ENCODE measurements at places on chromosomes 11 and 22.

- DNase-seq: no peak
These were observed 776.9 kb upstream of the CNTN5 start for GRCh38 chr11:98243897-98244296.

DNA sequence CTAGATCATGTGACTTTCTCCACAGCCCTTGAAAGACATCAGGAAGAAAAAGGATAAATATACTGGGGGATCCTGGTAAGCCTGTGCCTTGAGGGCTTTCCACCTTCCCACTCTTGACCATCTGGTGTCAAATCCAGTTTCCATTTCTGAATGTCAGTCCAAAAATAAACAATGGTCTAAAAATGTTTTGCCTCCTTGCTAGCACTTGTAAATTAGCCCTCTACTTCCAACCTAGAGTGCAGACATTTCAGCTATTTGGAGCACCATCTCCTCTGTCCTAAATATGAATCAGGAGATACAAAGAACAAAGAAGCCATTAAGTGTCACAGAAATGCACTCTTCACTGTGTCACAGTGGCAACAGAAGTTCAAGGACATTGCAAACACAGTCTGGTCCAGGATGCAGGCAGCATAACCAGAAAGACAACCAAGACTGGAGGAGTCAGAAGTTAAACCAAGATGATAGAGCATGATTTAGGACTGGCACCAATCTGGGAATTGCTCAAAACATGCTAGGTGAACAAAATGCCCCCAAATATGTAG lies 88.1 kb downstream of the CCDC34 start:
- DNase-seq: no peak

- DNase-seq: no peak
These were observed 1.1 kb upstream of the CABP4 start for GRCh38 chr11:67453816-67454732.

DNA sequence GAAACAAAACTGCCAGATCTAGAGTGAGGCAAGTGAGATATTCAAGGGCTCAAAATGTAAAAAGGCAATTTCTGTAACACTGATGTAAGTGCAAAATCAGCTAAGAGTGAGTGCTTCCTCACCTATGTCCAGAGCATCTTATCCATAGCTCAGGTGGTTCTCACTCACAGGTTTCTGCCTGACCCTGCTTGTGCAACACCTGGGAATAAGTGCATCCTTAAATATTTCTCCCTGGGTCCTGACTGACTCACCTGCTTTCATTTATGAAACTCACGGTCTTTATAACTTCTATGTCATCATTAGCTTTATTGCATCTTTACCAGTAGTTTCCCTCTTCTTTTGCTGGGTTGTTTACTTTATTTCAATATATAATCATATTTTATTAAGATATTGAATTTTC lies 260.6 kb downstream of the CNTN5 start:
- DNase-seq: no peak

- DNase-seq: no peak
These were observed 15.3 kb upstream of the CDC42BPG start for GRCh38 chr11:64859542-64860414.

DNA sequence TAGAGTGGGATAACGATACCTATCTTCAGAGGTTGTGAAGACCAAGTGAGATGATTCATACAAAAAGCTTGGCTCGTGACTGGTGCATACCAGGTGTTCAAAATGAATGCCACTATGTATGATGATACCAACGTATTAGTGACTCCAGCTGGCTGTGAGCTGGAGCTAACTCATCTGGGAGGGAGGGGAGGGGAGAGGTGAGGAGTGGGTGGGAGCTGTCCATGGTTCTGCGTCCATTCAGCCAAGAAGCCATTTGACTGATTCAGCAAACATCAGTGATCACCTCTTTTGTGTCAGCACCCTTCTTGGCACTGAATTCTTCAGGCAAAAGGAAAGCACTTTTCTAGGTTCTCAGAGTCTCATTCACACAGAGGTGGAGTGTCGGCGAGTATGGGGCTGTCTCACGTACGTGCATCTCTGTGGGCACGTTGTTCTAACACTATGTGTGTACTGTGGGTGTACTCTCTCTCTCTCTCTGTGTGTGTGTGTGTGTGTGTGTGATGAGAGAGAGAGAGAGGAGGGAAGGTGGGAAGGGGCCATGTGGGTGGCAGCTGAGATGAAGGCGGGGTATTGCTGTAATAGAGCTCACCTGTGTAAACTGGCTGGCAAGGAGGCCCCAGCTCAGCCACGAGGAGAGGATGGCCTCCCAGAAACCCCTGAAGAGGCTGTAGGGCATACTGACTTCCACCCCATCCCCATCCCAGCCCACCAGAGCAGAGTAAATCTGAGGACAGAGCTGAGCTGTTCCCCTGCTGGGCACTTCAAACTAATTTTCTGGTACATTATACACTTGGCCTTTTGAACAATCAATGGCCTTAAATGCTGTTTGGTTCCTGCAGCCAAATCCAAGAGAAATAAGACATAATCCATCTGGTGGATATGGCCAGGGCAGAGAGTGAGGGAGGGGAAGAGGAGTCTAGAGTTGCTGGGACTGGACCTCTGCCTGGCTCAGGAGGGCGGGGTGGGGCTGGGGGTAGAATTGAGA lies 96.1 kb upstream of the THY1 start:
- peak; percentile 15 for DNase-seq

- DNase-seq: no peak
These were observed 30.4 kb downstream of the OR10A6 start for GRCh38 chr11:7900686-7901085.

- DNase-seq: no peak
These were observed 30.4 kb downstream of the LDHAL6A start for GRCh38 chr11:18485913-18486528.

- DNase-seq: no peak
These were observed 62.1 kb upstream of the PHOX2A start for GRCh38 chr11:72305891-72306585.

DNA sequence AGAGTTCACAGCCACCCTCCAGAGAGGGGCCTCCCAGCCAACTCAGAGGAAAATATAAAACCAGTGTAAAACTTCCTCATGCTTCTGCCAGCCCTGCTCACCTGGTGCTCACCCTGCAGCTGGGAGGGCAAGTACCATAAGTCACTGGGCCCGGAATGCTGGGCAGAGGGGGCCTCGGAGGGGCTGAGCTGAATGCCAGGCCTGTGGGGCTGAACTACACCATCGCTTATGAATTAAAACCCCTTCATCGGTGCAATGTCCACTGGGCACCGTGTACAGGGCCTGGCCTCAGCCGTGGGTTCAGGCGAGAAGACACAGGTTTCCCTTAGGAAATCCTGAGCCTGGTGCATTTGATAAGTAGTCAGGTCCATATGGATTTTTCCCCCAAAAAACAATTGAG lies 828.6 kb downstream of the TBC1D22A start:
- no peak for DNase-seq

GRCh38 chr11:44939673-44940395 lies 10.8 kb downstream of the TP53I11 start:
- no peak for DNase-seq

GRCh38 chr11:113906516-113906915 lies 1.9 kb downstream of the HTR3B start:
- DNase-seq: no peak

DNA sequence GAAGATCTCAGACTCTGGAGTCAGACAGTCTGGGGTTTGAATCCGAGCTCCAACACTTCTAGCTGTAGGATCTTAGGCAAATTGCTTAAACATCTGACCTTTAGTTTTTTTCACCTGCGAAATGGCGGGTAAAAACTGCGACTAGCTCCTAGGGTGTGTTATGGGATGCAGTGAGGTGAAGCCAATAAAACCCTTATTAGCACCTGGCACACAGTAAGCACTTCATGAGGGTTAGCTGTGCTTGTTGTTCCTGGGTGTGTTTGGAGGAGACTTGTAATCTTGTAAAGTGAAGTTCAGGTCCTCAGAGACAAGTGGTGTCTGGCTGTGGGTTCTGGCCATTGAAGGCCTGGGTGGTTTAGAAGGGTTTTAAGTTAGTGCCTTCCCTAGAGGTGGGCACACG lies 68.9 kb downstream of the ZBTB16 start:
- DNase-seq: no peak

DNA sequence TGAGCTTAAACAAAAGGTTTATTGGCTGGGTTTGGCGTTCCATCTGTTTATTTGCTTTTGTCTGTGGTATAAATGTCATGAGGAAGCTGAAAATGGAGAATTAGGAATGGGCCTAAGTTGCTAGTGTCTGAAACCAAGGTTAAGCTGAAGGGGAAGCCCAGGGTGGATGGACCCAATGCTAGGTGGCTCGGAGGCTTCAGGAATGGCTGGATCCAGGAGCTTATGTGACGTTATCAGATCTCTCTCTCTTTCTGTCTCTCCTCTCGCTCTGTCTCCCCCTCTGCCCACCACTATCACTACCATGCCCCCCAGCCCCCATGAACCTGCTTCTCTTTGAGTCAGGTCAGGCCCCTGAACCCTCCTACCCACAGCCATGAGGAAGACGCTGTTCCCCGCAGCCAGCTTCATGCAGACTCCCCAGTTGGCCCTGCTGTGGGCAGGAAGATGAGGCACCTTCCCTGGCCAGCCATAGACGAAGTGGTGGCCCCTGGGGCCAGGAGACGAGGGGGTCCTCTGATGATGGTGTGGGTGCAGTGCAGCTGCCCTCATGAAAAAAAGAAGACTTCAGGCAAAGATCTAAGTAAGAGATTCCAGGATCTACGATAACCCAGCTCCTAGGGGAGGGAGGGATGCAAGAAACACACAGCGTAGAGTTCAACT lies 101.5 kb downstream of the BRD1 start:
- no peak for DNase-seq

DNA sequence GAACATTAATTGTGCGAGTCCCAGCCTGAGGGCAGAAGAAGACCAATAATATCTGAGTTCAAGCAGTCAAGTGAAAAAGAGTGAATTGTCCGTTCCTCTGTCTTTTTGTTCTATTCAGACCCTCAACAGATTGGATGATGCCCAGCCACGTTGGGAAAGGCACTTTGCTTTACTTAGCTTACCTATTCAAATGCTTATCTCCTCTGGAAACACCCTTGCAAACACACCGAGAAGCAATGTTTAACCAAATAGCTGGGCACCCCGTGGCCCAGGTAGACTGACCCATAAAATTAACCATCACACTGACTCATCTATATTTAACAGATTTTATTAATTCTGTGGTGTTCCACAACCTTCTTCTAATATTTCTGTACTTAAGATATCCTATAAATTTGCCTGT lies 9.3 kb downstream of the OOSP4A start:
- no peak for DNase-seq

DNA sequence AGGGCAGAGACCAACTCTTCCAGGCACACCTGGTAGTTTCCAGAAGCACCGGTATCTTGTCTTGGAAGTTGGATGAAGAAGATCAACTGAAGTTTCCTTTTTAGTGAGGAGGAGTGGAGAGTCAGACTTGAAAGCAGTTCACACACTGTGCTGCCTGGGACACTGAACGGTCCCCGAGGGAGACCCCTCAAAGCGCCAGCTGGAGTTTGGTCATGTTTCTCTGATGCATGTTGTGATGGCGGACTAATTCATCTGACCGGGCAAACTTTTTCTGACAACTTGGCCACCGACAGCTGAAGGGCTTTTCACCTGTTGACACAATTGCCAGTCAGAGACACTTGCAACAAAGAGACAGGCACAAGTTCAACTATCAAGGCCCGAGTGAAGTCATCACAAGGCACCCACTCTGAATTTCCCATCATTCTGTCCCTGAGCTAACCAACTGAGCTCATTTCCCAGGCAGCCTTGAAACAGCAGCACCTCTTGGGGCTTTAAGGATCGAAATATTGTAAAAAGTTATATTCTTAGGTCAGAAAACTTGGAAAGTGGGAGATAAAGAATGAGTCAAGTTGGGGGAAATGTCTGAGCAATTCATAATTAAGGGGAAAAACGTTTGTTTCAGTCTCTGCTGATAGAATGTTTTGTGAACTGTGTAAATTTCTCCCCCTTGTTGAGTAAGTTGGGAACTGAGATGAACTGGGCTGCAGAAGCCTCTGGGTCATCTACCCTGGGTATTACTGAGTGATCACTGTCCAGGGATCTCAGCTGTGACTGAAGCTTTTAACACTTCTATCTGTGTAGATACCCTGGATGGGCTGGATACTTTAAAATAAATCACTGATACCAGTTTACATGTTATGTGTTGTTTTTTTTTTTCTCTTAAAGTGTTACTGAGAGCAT lies 46.2 kb downstream of the WT1 start:
- no peak for DNase-seq

DNA sequence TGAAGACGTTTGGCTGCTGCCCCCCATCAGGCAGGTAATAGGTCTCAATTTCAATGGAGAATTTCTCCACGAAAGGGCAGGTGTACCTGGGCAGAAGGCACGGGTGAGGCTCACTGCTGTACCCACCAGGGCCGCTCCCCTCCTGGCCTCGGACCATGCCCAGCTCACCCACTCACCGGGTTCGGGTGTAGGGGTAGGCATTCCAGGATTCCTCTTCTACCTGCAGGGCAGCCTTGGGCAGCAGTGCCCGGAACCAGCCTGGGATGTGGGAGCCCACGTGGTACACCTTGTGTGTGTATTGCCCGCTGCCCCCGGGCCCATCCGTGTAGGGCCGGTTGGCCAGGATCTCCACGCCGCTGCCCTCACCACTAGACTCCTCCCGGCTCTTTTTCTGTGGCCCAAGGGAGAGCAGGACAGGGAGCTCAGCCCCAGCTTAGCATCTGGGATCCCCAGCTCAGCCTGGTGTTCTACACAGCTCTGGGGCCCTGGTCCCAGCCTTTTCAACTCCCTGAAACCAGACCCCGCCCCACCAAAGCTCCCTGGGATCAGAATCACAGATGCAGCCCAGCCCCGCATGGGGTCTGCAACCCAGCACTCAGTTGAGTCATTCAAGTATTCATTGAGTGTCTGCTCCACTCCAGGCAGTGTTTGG lies 2.7 kb downstream of the PITPNM1 start:
- DNase-seq: no peak
